ENCODE measurements at places on chromosomes 5 and 9.

DNA sequence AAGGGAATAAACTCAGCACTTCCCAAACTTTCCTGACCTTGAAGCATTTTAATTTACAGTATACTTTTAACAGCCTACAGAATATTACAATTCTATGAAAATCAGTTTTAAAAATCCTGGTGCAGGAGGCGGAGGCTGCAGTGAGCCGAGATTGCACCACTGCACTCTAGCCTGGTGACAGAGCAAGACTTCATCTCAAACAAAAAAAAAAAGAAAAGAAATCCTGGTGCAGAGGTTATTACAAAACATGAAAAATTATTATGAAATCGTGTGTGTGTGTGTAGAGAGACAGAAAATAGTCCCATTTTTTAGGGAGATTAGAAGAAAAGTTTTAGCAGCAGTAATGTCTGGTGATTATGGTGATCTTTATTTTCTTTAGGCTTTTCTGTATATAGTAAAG lies 26.9 kb downstream of the GOLPH3 start:
- no peaks in the 10 kb centered on the region for H3K27me3 ChIP-seq
- no peak overlapping the region for H3K27ac ChIP-seq
- peaks cover 59% of the 10 kb centered on the region for H3K36me3 ChIP-seq
- no peak overlapping the region for H3K4me3 ChIP-seq
- peaks cover 3% of the 10 kb centered on the region for H3K4me1 ChIP-seq
- no peak for DNase-seq

- no peak for DNase-seq
- no peak overlapping the region for H3K4me3 ChIP-seq
- peaks cover 3% of the 10 kb centered on the region for H3K4me1 ChIP-seq
- no peaks in the 10 kb centered on the region for H3K27me3 ChIP-seq
- H3K27ac ChIP-seq, result no peak overlapping the region
These were observed 21.5 kb upstream of the WDR38 start for GRCh38 chr9:124831642-124832364.

- H3K27me3 ChIP-seq, result no peaks in the 10 kb centered on the region
- no peak overlapping the region for H3K27ac ChIP-seq
- no peak overlapping the region for H3K4me3 ChIP-seq
- H3K36me3 ChIP-seq, result no peaks in the 10 kb centered on the region
- no peaks in the 10 kb centered on the region for H3K4me1 ChIP-seq
- DNase-seq, result no peak
These were observed 17.8 kb downstream of the RCL1 start for GRCh38 chr9:4810565-4810964.

GRCh38 chr5:61811052-61811451 lies 479.0 kb downstream of the ZSWIM6 start:
- H3K27ac ChIP-seq, result no peak overlapping the region
- no peak for DNase-seq
- no peak overlapping the region for H3K4me3 ChIP-seq
- peaks cover 4% of the 10 kb centered on the region for H3K4me1 ChIP-seq
- H3K27me3 ChIP-seq, result no peaks in the 10 kb centered on the region

GRCh38 chr9:99023831-99024230 lies 80.1 kb downstream of the COL15A1 start:
- H3K27ac ChIP-seq, result no peak overlapping the region
- no peak for DNase-seq
- no peak overlapping the region for H3K4me3 ChIP-seq
- no peaks in the 10 kb centered on the region for H3K36me3 ChIP-seq

GRCh38 chr5:150397146-150397781 lies 15.4 kb downstream of the CD74 start:
- H3K4me3 ChIP-seq, result no peak overlapping the region
- H3K4me1 ChIP-seq, result no peaks in the 10 kb centered on the region
- DNase-seq, result no peak

- no peaks in the 10 kb centered on the region for H3K36me3 ChIP-seq
- peaks cover 31% of the 10 kb centered on the region for H3K27me3 ChIP-seq
- H3K4me1 ChIP-seq, result peaks cover 21% of the 10 kb centered on the region
- no peak overlapping the region for H3K4me3 ChIP-seq
- DNase-seq, result peak; percentile 66
These were observed 94.0 kb upstream of the DNAH5 start for GRCh38 chr5:14038341-14038959.
